ENCODE measurements at places on chromosomes 3 and 15.
A peak's percentile ranks its signal among the peaks of the same experiment; 100 is the strongest.

- no peak for DNase-seq
These were observed 25.3 kb downstream of the SLC30A4 start for GRCh38 chr15:45497261-45497660.

DNA sequence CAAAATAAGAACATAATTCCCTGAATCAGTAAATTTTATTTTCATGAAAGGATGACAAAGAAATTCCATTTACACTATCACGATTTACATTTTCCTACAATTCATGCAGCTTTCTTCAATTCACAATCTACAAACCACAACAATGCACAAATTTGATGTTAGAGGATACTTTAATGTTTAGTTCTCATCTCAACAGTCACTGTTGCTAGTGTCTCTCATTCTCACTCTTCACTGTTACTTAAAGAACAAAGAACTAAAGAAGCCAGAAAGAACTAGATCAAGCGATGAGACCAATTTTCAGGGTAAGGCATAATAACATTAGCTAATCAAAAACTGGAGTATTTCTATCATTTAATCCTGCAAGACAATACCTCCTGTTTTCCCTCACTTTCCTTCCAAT is 73.5 kb downstream of the TBL1XR1 start:
- no peak for DNase-seq

DNA sequence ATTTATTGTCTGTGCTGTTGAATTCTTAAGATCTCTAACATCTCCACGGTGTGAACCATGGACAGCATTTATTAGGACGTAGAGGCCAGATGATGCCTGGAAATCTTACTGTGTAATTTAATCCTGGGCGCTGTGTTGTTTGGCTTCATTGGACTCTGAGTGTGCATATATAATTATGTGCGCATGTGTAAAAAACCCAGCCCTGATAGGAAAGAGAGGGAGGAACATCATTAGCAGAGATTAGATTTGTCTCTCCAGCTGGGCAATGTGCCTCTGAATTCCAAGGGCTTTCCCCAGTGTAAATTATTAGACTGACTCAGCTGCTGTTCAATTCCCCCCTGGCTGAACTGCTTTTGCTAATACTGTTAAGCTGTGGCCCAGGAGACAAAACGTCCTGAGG is 39.6 kb downstream of the MAP3K13 start:
- DNase-seq, result no peak

GRCh38 chr15:51726302-51727073 is 11.0 kb downstream of the LYSMD2 start:
- peak; percentile 58 for DNase-seq

DNA sequence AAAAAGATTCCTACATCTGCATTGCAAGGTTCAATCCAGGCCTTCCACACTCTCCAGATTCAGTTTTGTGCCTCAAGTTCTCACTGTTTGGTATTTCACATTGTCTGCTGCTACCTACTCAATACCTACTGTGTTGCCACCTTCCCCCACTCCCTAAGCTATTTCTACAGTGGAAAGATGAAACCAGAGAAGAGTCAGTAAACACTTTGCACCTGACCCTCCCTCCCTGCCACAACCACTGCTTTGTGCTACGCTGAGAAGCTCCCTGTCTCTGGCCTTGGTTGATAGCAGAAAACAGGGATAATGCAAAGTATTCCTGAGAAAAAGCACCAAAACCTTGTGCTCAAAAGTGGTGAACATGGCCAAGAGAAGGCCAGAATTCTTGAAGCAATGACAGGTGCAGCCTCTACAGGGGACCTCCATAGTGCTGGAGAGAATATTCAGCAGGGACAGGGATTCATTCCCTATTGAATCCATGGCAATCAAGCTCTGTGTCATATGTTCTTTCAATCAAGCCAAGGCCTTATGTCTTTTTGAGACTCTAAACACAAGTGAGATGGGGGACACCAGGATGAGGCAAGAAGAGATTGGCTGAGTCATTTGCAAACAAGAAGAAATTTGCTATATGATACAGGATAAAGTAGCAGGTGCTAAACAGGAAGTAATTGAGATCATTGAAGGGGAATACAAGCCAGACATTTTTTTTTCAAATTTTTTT is 83.5 kb upstream of the LIPC start:
- no peak for DNase-seq

- no peak for DNase-seq
These were observed 94.4 kb downstream of the TJP1 start for GRCh38 chr15:29727871-29728270.

- DNase-seq, result peak; percentile 32
These were observed 76.6 kb downstream of the GBE1 start for GRCh38 chr3:81684751-81685395.

DNA sequence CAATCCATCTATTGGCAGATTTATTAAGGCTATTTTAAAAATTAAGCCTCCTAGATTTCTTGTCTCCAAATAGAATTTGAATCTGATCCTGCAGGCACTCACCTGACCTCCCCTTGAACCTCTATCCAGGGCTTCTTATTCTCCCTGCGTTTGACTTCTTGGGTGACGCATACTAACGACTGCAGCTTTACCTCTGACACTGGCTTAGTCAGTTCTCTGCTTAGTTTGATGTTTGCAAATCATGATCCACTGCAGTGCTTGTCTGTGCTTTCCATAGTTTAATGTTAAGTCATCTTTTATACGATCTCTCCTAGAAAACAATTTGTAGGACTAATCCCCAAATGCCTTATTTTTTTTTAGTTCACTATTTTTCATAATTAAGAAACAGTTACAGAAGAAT is 233.1 kb downstream of the ROBO1 start:
- DNase-seq, result no peak

DNA sequence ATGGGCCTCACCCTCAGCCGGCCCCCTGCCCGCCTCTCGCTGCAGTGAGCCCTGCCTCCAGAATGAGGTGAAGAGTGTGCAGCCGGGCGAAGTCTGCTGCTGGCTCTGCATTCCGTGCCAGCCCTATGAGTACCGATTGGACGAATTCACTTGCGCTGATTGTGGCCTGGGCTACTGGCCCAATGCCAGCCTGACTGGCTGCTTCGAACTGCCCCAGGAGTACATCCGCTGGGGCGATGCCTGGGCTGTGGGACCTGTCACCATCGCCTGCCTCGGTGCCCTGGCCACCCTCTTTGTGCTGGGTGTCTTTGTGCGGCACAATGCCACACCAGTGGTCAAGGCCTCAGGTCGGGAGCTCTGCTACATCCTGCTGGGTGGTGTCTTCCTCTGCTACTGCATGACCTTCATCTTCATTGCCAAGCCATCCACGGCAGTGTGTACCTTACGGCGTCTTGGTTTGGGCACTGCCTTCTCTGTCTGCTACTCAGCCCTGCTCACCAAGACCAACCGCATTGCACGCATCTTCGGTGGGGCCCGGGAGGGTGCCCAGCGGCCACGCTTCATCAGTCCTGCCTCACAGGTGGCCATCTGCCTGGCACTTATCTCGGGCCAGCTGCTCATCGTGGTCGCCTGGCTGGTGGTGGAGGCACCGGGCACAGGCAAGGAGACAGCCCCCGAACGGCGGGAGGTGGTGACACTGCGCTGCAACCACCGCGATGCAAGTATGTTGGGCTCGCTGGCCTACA is 8.5 kb downstream of the GRM2 start:
- no peak for DNase-seq

GRCh38 chr3:138135833-138136194 is 3.6 kb upstream of the A4GNT start:
- no peak for DNase-seq

- no peak for DNase-seq
These were observed 35.2 kb downstream of the SENP8 start for GRCh38 chr15:72153269-72154000.

- DNase-seq, result no peak
These were observed 62.0 kb upstream of the LEKR1 start for GRCh38 chr3:156763931-156764720.

GRCh38 chr3:128606094-128606493 is 44.5 kb downstream of the RPN1 start:
- no peak for DNase-seq

- peak; percentile 74 for DNase-seq
These were observed at the start of gene ABHD6 for GRCh38 chr3:58237238-58237940. Gene ABHD6, plus strand, starts transcription at chr3:58237792. Its CDS starts 18,795 bp downstream, at chr3:58256587.

- peak; percentile 78 for DNase-seq
These were observed 250.5 kb downstream of the ADAMTSL3 start for GRCh38 chr15:83904107-83905040.

DNA sequence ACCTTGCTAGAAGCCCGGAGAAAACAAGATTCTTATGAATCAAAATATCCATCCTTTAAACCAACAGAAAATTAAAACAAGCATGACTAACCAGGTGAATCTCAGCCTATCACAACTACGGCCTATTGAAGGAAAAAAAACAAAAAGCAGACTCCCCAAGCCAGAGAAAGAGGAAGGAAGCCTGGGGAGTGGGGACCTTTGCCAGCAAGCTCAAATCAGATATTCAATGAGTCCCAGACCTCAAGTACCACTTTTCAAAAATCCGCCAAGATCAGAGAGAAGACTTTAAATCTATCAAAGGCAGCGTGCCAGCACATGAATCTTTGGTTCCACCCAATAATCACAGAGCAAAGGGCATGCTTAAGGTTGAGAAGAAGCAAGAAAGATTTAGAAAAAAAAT is 253.8 kb downstream of the NTRK3 start:
- no peak for DNase-seq

GRCh38 chr3:197317250-197317963 is 19.0 kb upstream of the DLG1 start:
- DNase-seq, result no peak

DNA sequence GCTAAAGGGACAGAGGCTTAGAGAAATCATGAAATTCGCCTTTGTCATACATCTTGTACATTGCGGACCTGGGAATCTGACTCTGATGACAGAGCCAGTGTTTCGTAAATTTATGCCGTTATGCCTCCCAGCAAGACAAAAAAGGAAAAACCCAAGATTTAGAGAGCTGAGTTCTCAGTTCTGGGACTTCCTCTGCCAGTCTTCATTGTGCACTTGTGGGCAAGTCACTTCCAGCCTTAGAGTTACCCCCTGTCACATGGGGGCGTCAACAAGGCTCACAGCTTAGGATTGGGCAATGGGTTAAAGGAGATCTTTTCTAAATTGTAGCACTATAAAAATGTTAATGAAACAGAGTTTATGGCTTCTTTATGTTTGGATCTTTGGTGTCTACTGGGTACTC is 41.9 kb upstream of the MITF start:
- DNase-seq, result no peak

- no peak for DNase-seq
These were observed 145.3 kb upstream of the LIPC start for GRCh38 chr15:58286523-58286922.

DNA sequence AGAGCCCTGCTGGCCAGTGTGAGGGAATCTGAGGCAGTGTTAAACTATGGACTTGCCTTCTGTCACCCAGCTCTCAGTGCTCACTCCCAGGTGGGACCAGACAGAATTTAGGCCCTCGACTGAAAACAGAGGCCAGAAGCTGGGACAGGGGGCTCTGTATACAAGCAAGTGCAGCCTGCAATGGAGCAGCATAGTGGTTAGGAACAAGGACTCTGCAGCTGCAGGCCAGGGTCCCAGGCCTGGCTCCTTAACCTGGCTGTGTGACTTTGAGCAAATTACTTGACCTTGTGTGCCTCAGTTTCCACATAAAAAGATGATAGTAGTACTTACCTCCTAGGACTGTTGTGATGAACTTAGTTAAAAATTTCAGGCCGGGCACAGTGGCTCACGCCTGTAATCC is 39.8 kb downstream of the CMTM7 start:
- no peak for DNase-seq

- no peak for DNase-seq
These were observed 1.8 kb downstream of the PIK3CA start for GRCh38 chr3:179149951-179150350.

DNA sequence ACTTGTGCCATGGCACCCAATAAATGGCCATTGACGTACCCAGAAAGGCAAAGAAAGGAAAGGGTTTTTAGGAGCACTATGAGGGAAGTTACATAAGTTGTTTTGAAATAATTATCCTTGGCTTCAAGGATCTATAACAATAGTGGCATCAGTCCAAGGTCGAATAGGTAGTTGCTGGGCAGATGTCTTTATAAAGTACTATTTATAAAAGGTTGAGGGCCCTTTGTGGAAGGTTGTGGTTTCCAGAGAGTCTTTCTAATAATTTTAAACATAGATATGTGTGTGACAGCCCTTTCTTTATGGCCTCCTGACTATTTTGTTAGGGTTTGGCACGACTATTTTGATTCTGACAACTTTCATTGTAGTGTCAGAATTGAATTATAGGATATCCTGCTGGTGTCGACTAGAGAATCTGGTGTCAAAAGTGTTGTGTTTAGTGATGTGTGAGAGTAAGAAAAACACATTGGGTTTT is 260.5 kb downstream of the PYDC2 start:
- DNase-seq, result no peak

- DNase-seq, result no peak
These were observed 15.2 kb downstream of the RFTN1 start for GRCh38 chr3:16498130-16498890.

DNA sequence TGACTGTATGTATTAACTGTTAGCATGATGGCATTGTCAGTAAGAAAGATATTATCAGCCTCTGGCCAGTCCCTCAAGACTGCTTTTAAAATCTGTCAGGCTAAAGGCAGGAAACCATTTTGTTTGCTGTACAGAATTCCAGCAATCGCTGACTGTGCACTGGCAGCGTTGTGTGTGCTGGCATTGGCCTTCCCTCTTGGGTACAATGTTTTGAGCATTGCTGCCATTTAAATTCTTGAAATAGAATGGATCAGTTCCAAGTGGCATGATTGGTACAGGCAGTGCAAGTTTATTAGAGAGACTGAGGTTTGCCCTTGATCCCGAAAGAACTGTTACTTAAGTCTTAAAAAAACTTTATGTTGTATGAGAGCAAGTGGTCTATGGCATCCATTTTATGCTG is 788.7 kb downstream of the OTOL1 start:
- DNase-seq, result no peak

DNA sequence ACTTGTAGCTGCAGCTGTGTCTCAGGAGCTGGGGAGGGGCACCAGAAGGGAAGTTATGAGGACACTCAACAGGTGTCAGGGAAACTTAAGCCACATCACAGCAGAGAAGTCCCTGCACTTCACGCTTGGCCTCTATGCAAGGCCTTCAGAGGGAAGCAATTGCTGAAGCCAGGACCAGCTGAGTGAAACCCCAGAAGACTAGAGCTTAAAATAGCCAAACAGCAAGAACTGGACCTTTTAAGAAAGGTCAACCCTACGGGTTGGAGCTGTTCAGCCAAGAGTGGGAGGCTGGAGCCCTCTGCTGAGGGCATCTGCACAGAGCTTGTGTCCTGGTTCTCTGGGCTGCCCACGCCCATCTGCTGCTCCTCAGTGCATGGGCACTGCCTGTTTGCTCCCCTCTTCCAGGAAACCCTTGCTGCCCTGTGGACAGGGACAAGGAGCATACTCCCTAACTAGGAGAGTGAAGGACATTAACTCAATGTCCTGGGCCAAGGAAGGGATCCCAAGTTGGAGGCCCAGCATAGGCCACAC is 3.9 kb upstream of the GRAMD2A start:
- no peak for DNase-seq

- DNase-seq, result peak; percentile 25
These were observed 105.8 kb upstream of the ARL6 start for GRCh38 chr3:97658668-97659285.

GRCh38 chr3:150921209-150921608 is 16.0 kb upstream of the MINDY4B start:
- no peak for DNase-seq

GRCh38 chr15:82103468-82103867 is 57.6 kb upstream of the MEX3B start:
- no peak for DNase-seq
